Vagina (tissue), 2 donors: ENCODE measurements at places on chromosomes 13 and 19. TPM values are rescaled to one million over a fixed set of nuclear protein-coding genes. Genes with fewer than 3 reads are reported as not detected.

DNA sequence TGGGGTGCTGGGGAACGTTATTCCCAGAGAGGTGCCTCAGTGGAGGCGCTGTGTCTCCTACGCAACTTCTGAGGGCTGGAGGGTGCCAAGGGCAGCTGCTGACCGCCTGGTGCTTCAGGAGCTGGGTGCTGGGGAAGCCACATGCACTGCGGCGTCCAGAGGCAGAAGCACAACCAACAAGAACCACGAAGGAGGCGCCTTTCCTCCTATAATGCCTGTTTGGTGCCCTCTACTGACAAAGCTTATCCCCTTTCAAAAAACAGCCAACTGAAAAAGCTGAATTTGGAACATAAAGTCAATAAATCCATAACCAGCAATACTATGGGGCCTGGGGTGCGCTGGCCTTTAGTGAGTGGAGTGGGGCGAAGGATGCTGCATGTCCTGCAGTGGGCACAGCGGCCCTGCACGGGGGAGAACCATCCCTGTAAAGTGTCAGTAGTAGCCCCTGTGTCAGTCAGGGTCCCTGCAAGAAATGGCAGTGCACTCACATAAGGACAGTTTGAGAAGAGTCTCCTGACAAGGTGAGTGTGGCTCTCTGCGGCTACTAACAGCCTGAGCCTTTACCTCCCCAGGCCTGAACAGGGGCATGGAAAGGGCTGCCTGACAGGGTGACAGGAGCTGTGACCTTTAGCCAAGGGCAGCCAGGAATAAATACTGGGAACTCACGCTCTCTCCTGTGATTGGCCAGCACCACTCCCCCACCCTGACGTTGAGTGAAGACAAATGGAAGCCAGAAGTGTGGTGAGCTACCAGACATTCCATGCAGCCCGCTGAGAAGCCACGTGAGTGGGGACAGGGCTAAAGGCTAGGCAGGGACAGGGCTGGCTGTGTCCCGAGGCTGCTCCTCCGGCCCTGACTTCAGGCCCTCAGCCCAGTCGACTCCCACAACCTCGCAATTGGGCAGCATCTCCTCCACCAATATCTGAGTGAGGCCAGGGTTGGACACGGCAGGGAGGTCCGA lies 4.5 kb upstream of the B3GNT8 start:
- DNase-seq = no peak

- no peak for DNase-seq
Observed at GRCh38 chr19:10662384-10663251, 8.5 kb downstream of the ILF3 start.

GRCh38 chr13:105915146-105915850 lies 620.2 kb downstream of the EFNB2 start:
- no peak for DNase-seq

DNA sequence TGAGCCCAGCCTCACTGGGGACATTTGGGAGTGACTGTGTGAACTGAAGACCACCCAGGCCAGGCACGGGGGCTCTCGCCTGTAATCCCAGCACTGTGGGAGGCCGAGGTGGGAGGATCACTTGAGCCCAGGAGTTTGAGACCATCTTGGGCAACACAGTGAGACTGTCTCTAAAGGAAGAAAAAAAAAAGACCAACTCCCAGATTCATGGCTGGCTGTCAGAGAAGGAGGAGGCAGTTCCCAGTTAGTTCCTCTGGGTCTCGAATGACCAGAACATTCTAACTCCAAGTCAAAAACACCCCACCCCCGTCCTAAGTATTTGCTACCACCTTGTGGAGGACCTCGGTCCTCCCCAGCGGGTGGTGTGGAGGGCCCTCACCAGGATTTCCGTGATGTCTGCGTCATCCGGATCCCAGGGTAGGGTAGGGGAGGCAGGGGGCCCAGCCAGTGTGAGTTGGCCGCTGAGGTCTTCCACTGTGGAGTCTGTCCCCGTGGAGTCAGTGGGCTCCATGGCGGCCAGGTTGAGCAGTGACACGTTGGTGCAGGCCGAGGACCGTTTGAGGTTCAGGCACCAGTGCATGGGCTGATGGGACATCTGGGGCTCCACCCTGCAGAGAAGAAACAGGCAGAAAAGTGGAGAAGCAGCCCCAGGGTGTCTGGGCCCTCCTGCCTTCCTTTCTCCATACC lies 1.3 kb downstream of the TSKS start:
- DNase-seq = no peak

GRCh38 chr19:47232422-47233211 lies 1.6 kb upstream of the BBC3 start:
- DNase-seq = no peak

GRCh38 chr19:35045667-35046300 lies 4.3 kb downstream of the HPN start:
- no peak for DNase-seq

Gene ZNF625
- 6.6 TPM for total RNA-seq

Gene PIN1
- 73.4 TPM for total RNA-seq

Gene CGB2
- total RNA-seq = not detected

Gene BST2
- total RNA-seq = 88.4 TPM

Gene SWSAP1
- 1.5 TPM for total RNA-seq

Gene NOP53
- 517 TPM for total RNA-seq
